ENCODE measurements at places on chromosomes 6 and 20. TPM values are rescaled to one million over a fixed set of nuclear protein-coding genes. Genes with fewer than 3 reads are reported as not detected.

TSPO2 gene
- not detected for total RNA-seq

CMTR1 gene
- total RNA-seq, result 16.2 TPM

TRIM10 gene
- total RNA-seq, result not detected

ROMO1 gene
- 372 TPM for total RNA-seq

E2F3 gene
- total RNA-seq, result 10.4 TPM

All from A549 treated with AZD2906 at 1 μM for 4 hours (cell line).